ENCODE measurements at places on chromosomes 12 and 14. TPM values are rescaled to one million over a fixed set of nuclear protein-coding genes. Genes with fewer than 3 reads are reported as not detected.

DNA sequence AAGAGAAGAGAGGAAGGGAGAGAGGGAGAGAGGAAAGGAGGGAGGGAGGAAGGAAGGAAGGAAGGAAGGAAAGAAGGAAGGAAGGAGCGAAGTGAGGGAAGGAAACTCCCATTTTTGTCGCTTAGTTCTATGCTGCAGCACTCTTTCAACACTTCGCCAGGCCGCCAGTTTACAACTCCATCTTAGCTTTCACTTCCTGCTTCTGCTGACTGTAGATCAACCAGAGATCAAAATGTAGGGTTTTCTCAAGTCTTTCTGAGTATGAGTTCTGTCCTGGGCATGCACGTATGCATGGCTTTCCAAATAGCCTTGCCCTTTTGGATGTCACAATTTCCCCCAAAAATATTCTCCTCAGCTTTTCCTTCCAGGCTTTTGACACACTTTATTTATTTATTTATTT, 723.4 kb downstream of the TRHDE start:
- no peak for DNase-seq

GRCh38 chr14:85085981-85086380, 444.0 kb upstream of the FLRT2 start:
- DNase-seq, result no peak

DNA sequence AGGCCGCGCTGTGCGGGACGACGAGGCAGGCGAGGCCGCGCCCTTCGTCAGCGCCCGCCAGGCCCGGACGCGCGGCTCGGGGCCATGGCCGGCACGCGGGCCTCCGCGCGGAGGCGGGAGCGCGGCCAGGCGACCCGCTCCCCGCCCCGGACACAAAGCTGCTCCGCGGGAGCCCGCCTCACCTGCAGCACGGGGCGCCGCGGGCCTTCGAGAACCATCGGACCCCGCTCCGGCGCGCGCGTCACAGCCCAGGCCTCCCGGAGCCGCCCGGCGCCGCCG, 342 bp downstream of the DICER1 start:
- no peak for DNase-seq

Gene FAM222A
- 12.5 TPM for total RNA-seq

Gene MYO1H
- total RNA-seq, result not detected
